Metanephros (tissue), 2 donors: ENCODE measurements at places on chromosomes 11 and 22. TPM values are rescaled to one million over a fixed set of nuclear protein-coding genes. Genes with fewer than 3 reads are reported as not detected.

The PRDM11 gene
- total RNA-seq: 27.1 TPM

The MUC2 gene
- total RNA-seq: under 0.01 TPM

The MOGAT2 gene
- 0.53 TPM for total RNA-seq

The MMP1 gene
- 0.06 TPM for total RNA-seq

The FAM181B gene
- total RNA-seq: 5.0 TPM

The ST14 gene
- 39.8 TPM for total RNA-seq

The E2F8 gene
- total RNA-seq: 6.4 TPM

The SLC22A6 gene
- 9.7 TPM for total RNA-seq

The PKDREJ gene
- 0.12 TPM for total RNA-seq

The DGCR6L gene
- total RNA-seq: 62.5 TPM

The MS4A6A gene
- 50.2 TPM for total RNA-seq

The CDC42EP1 gene
- 40.2 TPM for total RNA-seq

The CLCF1 gene
- total RNA-seq: 3.5 TPM

The GPHA2 gene
- 1.3 TPM for total RNA-seq

The KLHL35 gene
- total RNA-seq: 1.9 TPM

The GAB4 gene
- not detected for total RNA-seq
